ENCODE measurements at places on chromosomes 2 and 18.

GRCh38 chr18:62332964-62333695, 8.0 kb downstream of the TNFRSF11A start:
- DNase-seq, result no peak

- DNase-seq, result no peak
Measured at GRCh38 chr2:83464444-83464843, 994.6 kb downstream of the SUCLG1 start.

- DNase-seq, result no peak
Measured at GRCh38 chr2:102058293-102058833, 66.6 kb downstream of the IL1R2 start.

- DNase-seq, result no peak
Measured at GRCh38 chr2:163213661-163214081, 375.1 kb upstream of the KCNH7 start.

DNA sequence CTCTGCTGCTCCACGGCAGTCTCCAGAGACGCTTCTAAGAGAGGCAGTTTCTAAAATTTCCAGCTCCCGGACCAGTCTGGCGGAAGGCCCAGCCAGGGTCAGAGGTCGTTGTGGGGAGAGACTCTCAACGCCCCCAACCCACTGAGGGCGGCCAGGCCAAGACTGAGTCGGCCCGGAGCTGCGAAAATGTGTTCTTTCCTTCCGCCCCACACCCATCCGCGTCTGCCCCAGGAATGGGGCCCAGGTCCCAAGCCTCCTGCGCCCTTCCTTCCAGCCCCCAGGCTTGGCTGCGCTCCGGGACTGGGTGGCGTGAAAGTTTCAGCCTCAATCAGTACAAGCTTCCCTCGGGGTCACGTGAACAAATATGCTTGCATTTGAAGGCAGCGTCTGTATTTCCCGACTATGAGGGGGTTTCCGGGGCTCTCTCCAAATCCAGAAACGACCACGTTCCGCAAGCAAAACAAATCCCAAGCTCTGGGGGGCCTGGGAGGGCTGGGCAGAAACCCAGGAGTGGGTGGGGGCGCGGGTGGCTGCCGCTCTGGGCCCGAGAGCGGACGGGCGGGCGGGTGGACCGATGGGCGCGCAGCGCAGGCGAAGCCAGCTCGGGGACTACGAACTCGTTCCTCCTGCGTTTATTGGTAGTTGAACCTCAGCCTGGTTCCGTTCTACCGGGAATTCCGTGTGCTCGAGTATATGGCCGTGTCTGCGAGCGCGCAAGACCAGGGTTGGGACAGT, 3.3 kb downstream of the HOXD3 start:
- no peak for DNase-seq

- DNase-seq, result no peak
Measured at GRCh38 chr2:134142341-134142738, 111.5 kb upstream of the MGAT5 start.

- no peak for DNase-seq
Measured at GRCh38 chr2:112765251-112765650, 842 bp upstream of the CKAP2L start.

Measured in AG08396 (cell line).